ENCODE measurements at places on chromosomes 7 and 10.

- DNase-seq = no peak
Observed at GRCh38 chr7:7209412-7210050, 27.2 kb downstream of the C1GALT1 start.

GRCh38 chr10:87594864-87595263 is 64.8 kb upstream of the PAPSS2 start:
- no peak for DNase-seq

- DNase-seq = no peak
Observed at GRCh38 chr7:86916277-86916825, 143.1 kb downstream of the ELAPOR2 start.

- DNase-seq = peak; percentile 47
Observed at GRCh38 chr7:94003446-94004023, 620 bp downstream of the BET1 start.

- no peak for DNase-seq
Observed at GRCh38 chr7:128366300-128366699, 4.8 kb upstream of the PRRT4 start.

All from dermis blood vessel endothelial cell (primary cell).